Thoracic aorta (tissue), 2 donors: ENCODE measurements at places on chromosomes 5 and 9. TPM values are rescaled to one million over a fixed set of nuclear protein-coding genes. Genes with fewer than 3 reads are reported as not detected.

DNA sequence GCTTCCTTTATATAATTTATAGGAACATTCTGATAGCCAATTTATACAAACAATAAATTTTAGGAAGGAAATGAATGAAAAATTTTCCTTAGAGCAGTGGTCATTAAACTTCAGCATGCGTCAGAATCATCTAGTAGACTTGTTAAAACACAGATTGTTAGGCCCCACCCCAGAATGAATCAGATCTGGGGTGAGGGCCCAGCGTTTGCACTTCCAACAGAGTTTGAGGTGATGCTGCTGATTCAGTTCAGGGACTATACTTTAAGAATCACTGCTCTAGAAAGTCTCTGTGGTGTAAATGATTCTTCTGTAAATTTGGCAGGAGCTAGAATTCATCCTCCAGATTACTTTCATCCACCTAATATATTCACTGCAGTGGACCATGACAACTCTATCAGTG is 80.4 kb downstream of the SLC12A2 start:
- DNase-seq: no peak

Gene WNK2
- total RNA-seq: 0.95 TPM

DNA sequence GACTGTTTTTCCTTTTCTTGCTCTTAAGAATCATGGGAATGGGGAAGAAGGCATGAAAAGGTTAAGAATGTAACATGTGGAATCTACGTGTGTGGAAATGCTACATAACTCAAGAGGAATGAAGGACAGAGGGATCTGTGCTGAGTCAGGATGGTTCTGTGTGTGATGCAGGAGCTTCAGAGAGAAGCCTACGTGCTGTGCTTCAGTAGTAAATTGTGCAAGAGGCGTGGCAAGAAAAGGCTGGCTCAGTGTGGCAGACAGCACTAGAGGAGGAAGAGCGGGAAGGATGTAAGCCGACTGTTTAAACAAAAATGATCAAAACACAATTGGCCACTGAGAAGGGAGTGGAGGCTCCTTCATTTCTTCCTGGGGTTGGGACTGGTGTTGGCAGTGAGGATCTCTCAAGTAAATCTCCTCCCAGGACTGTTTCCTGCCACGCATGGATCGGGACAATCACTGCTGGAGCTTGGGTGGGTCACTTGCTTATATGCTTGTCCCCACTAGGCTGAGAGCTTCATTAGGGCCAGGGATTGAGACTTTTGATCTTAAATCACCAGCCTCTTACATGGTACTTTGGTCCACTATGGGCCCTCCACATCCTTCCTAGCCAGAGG is 59.4 kb upstream of the BASP1 start:
- no peak for DNase-seq

DNA sequence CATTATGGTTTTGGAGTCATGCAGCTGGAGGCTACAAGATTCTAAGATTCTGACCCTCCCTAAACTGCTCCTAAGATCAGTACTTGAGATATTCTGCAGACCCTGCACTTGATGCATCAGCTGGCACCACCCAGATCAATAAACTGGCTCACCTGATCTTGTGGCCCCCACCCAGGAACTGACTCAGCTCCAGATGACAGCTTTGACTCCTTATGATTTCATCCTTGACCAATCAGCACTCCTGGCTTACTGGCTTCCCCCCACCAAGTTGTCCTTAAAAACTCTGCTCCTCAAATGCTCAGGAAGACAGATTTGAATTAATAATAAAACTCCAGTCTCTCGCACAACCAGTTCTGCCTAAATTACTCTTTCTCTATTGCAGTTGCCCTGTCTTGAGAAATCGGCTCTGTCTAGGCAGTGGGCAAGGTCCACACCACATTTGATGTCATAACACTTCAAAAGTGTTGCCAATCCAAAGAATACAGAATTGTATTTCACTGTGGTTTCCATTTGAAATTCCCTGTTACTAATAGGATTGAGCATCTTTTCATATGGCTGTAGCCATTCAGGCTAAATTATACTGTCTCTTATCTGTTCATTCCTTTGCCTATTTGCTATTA is 14.8 kb upstream of the SLC30A5 start:
- no peak for DNase-seq

GRCh38 chr9:136484153-136485048 is 1.6 kb upstream of the SEC16A start:
- no peak for DNase-seq

Gene CTSV
- 0.27 TPM for total RNA-seq

Gene PCDHA7
- 0.54 TPM for total RNA-seq

- DNase-seq: no peak
Measured at GRCh38 chr5:32061236-32061635, 112.9 kb downstream of the GOLPH3 start.

DNA sequence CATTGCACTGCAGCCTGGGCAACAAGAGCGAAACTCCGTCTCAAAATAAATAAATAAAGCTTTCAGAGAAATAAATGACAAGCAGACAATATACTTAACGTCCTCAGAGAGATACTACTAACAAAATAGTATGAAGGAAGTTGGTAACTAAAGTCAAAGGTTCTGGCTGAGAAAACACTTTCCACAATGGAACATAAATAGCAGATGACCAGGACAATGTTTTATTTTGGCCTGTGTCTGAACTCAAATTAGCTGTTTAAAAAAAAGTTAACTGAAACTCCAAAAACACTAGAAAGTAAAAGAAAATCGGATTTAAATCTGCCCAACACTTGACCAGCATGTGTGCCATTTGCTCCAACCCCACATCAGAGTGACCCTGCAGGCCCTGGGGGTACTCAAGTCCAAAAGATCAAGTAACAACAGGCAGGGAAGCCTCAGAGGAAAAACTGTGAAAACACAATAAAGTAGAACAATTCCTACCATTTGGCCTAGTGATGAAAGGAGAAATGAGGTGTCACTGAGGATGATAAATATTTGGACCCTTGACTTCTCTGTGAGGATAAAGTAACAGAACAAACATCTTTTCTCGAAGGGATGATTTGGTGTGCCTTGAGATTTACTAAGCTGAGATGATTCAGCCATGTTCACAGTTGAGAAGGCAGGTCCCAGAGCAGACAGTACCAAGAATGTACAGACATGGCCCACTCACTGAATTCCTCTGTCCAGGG is 47.7 kb downstream of the LHFPL2 start:
- DNase-seq: no peak

Gene TXNDC8
- total RNA-seq: not detected

Gene CRB2
- not detected for total RNA-seq

Gene PDZD2
- 15.7 TPM for total RNA-seq

Gene SMU1
- total RNA-seq: 19.0 TPM

- DNase-seq: no peak
Measured at GRCh38 chr5:156407251-156407650, 80.3 kb downstream of the SGCD start.

DNA sequence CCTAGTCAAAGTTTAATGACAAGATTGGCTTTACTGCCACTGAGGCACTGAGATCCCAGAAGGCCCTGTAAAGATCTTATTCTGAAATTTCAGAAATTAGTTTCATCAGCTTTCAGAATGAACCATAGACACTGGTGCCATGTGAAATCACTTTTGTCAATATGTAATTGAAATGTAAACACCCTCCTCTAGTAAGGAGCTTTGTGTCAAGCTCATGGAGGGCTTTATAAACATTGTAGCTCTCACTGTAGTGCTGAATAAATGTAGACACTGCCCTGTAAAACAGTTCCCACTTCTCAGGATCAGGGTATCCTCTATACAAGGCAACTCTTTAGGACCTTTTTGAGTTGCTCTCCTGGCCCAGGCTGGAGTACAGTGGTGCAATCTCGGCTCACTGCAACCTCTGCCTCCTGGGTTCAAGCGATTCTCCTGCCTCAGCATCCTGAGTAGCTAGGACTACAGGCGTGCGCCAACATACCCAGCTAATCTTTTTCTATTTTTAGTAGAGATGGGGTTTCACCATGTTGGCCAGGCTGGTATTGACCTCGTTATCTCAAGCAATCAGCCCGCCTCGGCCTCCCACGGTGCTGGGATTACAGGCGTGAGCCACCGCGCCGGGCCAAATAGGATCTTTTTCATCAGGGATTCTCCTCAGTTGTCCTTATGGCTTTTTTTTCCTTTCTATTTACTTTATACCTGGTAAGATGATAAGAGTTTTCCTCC is 1823.9 kb upstream of the CDH9 start:
- no peak for DNase-seq
